ENCODE measurements at places on chromosomes 12 and 14.

GRCh38 chr14:65832431-65833266 is 420.1 kb downstream of the FUT8 start:
- no peak for DNase-seq

DNA sequence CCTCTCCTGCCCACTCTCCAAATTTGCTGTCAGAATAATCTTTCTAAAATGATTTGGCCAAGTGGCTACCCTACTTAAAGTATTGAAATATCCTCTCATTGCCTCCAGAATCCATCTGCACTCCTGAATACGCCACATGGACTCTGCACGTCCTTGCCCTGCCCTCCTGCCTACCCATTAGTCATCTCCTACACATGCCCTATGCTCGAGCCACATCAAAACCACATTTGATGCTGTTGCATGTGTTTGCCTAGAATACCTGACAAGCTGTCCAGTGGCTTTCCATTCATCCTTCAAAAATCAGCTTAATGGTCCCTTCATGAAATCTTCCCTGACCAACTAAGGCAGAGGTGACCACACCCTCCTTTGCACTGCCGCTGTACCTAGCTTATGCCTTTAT is 17.0 kb downstream of the VCPKMT start:
- DNase-seq, result no peak

DNA sequence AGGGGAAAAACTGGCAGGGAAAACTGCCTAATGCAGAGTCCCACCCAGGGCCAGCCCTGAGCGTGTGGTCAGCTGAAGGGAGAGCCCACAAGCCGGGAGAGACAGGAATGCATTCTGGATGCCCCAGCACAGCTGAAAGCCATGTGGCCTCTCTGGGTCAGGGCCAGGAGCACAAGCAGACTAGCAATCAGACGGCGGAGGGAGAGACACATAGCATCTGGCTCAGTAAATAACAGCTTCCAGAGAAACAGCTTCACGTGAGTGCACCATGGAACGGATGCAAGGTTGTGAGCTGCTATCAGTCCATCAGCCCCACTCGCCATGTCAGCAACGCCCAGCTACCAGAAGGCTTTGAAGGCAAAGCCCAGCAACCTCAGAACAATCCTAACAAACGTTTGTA is 28.2 kb upstream of the TMEM106C start:
- DNase-seq, result no peak

DNA sequence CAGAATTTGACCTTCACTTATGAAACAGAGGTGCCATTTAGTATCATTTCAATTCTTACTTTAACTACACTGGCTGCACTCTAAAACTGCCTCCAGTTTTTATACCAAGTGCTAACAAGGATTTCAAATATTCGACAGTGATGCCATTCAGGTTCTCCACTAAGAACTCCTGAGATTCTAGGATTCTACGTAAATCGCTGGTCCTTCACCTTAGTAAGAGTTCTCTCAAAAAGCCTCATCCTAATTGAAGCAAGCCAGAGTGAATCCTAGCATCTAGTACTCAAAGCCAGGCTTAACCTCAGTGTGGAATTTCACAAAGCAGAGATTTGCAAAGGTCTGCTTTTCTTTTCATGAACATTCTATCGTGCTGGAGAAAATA is 3.5 kb downstream of the SLC38A2 start:
- DNase-seq, result no peak
